ENCODE measurements at places on chromosomes 6 and 20.

DNA sequence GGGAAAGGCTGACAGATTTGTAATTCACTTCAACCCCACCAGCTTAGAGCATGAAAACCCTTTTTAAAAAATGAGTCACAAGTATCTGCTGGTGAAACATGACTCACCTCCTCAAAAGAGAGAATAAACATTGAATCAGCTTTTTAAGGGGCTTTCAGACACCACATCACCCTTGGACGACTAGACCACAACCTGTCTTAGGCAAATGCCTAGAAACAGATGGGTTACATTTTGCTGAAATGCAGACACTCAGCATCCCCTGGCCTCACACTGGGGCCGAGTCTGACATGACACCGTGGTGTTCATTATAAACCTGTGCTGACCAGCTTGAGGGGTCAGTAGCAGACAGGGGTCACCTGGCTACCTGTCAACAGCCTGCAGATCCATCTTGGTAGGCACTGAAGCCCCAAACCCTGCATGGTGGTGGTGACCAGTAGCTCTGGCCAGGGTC, 175.3 kb upstream of the CST7 start:
- DNase-seq: no peak

- DNase-seq: no peak
Measured at GRCh38 chr6:168737481-168737880, 296.5 kb downstream of the SMOC2 start.

GRCh38 chr20:55160037-55160436, 684.6 kb downstream of the DOK5 start:
- DNase-seq: no peak

- no peak for DNase-seq
Measured at GRCh38 chr6:129236001-129236517, 353.1 kb downstream of the LAMA2 start.

- DNase-seq: no peak
Measured at GRCh38 chr6:132812255-132812732, 2.1 kb upstream of the RPS12 start.

GRCh38 chr6:109632405-109632804, 58.6 kb downstream of the AK9 start:
- DNase-seq: no peak

DNA sequence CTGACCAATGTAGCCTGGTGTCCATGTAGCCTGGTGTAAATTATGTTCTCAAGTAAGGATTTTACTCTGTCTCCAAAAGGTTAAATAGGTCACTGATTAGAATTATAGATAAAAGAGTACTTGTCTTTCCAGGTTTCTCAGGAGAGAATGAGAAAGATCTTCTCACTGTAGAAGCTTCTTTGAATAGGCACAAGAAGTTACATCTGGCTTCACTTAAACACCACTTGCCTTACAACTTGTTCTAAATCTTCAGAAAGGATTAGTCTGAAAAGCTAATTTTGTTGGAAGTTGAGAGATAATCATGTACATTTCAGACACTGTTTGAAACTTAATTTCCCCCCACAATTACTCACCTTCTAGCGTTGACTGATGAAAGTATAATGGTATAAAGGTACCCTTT, 275.3 kb downstream of the FARS2 start:
- DNase-seq: no peak

DNA sequence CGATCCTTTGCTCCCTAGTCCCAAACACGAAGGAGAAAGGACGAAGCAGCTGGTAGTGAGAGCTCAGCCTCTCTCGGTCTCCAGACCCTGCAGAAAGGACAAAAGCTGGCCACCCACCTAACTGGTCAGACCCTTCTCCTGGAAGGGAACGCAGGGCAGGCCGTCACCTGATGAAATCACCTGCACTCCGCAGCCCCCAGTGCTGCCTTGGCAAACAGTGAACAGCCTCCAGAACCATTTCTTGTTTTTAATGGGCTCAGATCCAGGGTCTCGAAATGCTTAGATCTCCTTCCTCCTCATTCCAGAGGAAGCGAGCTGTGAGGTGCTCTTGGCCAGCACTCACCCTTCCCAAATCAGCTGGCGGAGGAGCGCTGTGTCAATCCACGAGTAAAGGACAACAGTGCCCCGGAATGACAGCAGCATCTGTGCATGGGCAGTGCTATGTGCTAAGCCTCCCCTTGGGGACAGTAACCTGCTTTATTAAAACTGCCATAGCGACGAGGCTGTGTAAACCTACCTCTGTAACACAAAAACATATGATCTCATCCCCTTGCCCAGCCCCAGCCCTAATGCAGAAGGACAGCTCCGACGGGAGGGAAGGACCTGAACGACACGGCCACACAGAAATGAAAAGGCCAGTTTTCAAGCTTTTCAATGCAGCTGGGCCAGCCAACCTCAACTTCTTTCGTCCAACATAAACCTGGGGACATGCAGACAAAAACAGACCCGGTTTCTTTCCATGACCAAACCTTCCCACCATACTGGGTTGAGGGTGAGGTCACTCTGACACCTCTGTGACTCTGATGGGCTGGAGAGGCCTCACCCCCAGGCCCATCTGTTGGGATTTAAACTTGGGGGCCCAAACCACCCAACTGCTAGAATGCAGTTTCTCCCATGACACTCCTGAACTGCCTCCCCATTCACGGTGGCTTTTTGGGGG, 43.3 kb downstream of the SULF2 start:
- no peak for DNase-seq

- DNase-seq: no peak
Measured at GRCh38 chr6:135630789-135631376, 133.3 kb upstream of the AHI1 start.

- no peak for DNase-seq
Measured at GRCh38 chr6:372336-372911, 19.1 kb upstream of the IRF4 start.

- no peak for DNase-seq
Measured at GRCh38 chr6:119196715-119197114, 118.3 kb upstream of the FAM184A start.

DNA sequence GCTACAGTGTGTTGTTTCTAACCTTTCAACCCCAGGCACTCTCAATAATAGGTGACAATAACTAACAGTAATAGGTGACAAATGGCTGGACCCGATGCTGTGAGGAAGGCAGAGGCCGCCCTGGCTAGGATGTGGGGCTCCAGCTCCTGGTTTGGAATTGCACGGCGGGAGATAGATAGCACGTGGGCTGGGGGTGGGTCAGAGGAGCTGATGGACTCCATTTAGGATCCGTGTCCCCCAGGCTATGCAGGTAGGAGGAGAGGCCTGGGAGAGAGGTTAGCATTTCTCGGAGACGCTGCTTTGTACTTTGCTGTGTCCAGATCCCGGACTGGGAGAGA, 61.4 kb downstream of the EZR start:
- DNase-seq: no peak

- DNase-seq: no peak
Measured at GRCh38 chr20:62577490-62577836, 64.8 kb upstream of the SLCO4A1 start.

DNA sequence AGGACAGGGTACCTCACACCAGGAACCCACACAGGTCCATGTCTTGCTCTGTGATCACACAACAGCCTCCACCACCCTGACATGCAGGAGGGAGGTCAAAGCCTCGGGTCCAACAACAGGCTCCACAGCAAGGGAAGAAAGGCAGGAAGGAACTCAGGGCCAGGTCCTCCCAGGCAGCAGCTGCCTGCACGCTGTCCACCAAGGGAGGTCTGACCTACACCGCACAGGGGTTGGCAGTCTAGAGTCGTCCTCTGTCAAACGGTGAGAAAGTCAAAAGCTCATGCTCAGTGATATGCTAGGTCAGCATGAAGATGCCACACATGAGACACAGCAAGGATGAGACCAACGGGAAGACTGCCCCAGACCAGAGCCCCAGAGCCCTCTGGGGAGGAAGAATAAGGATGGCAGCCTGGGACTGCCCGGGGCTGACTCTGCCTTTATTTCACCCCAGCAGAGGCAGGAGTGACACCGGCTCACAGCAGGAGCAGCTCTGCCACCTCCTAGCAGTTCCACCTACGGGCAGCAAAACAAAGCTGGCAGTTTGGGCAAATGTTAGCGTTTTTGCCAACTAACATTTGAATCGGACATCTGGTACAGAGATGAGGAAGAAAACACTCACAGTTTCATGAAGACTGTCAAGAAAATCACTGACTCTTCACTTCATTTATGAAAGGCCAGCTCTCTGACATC, 8.5 kb downstream of the GMEB2 start:
- DNase-seq: no peak

DNA sequence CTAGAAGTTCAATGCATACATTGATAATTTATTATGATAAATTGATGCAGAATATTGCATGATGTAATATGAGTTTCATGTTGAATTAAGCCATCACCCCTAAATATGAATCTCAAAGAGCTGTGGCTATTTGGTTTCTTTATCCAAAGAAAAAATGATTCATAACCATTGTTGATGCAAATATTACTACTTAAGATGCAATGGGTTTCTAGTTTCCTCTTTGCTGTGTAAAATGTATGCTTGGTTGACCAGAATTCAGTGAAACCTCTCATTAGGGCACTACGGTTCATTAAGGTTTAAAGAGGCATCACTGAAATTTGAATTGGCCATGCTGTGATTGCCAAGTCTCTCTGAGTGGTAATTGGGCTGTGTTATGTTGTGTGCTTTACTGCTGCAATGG, 492.5 kb upstream of the FLRT3 start:
- no peak for DNase-seq

GRCh38 chr6:167569041-167569805, 244.3 kb downstream of the TTLL2 start:
- no peak for DNase-seq

GRCh38 chr6:71072508-71072907, 115.6 kb upstream of the B3GAT2 start:
- no peak for DNase-seq

- DNase-seq: no peak
Measured at GRCh38 chr6:44105993-44106740, 21.1 kb downstream of the MRPL14 start.

DNA sequence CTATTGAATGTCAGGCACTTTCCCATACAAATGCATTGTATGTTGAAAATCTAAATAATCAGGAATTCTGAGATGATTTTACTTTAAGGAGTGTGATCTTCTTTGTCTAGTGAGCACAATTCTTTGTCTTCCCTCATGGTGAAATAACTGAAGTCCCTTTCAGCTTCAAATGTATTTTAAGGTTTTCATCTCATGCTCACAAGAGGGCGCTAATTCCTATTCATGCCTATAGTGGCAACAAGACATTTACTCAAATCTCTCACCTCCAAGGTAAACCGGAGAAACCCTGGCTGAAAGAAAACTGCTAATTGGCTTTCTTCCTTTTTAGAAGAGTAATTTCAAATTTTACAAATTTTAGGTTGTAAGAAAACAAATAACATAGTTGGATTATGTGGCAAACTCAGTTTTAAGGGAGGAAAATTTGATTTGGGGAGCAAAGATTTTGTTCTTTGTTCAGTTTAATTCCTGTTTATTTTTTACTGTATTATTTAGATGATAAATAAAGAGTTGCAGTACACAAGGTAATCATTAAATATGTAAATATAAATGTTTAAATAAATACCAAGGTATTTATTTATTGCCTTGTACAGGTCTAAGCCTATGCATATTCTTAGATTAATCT, 69.1 kb downstream of the SLC35F1 start:
- no peak for DNase-seq

GRCh38 chr6:136529710-136530109, 20.5 kb downstream of the MAP7 start:
- no peak for DNase-seq

GRCh38 chr6:3577517-3577916, 120.7 kb upstream of the SLC22A23 start:
- no peak for DNase-seq

DNA sequence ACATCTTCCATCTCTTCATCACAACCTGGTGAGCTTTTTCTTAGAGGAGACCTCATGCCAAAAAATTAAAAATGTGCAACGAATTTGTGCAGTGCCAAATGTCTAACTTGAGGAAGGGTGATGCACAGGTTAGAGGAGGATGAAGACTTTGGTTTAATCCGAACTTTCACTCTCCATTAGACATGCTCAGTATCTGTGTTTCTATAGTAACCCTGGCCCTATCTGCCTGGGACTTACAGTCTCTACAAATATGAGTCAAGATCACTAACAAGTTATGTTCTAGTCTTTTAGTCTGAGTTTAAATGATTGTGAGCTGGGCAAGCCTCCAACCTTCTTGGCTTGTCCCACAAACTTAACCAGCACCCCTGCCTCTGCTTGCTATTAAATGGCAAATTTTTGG, 377.0 kb downstream of the BMP2 start:
- DNase-seq: no peak

DNA sequence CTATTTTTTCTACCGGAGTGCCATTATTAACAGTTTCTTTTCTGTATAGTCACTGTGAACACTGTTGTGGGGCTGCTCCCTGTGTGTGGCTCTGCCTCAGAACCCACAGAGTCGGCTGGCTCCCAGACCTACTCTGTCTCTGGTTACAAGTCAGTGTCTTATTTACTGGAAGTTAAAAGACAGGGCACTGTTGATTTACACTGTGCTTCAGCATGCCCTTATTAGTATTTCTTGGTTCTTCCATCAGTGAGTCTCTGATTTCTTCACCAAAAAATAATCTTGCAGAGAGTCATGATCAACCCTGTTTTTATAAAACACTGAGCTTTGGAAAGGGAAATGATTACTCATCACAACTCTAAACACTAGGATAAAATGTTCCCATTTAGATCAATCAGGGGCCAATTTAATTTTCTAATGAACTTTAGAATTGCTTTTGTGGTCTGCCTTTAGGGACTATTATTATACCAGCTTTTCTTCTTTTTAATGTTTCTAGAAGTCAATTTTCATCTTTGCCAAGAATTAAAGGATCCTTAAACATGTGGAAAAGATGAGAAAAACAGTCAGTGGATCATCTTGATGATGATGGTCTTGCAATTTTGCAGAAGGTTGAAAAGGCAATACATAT, 92.6 kb downstream of the UTRN start:
- no peak for DNase-seq

DNA sequence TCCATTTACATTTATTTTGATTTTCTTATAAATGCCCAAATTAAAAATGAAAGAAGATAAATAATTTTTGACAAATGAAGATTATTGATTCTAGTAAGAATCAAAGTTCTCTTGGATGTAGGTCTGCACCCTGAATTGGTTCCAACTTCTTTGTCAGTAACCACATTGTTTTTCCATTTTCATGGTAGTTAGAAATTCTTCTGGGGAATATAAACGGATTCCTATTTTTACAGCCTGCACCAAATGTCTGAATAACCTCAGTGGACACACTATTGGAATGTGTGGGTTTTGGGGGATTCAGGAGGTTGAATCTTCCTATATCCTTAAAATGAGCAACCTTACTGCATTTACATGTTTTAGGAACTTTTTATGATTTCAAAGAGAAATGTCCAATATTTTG, 1085.3 kb upstream of the MAP3K7 start:
- no peak for DNase-seq

DNA sequence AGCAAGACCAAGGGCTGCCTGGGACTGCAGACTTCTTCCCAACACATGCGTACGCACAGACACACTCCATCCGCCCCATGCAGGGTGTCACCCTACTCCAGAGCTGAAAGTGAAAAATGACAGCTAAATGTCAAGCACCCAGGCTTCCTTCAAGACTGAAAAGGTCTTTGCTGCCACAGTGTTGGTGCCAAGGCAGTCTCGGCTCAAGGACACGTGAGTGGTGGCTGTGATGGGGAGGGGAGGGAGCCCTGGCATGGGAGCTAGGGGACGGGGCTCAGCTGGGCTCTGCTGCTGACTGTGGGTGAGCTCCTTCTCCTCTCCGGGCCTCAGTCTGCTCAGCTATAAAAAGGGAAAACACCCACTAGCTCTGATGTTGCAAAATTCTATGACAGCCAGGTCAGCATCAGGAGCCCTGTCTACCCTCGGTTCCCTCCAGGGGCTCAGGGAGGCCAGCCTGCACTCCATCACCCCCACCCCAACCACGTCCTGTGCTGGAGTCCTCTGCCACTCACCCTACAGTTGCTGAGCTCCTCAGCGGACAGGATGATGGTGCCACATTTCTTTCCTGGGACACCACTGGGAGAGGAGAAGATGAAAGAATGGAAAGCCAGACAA, 47.6 kb downstream of the CPNE5 start:
- DNase-seq: no peak
